ENCODE measurements at places on chromosomes 1 and 21.
A peak's percentile ranks its signal among the peaks of the same experiment; 100 is the strongest.

DNA sequence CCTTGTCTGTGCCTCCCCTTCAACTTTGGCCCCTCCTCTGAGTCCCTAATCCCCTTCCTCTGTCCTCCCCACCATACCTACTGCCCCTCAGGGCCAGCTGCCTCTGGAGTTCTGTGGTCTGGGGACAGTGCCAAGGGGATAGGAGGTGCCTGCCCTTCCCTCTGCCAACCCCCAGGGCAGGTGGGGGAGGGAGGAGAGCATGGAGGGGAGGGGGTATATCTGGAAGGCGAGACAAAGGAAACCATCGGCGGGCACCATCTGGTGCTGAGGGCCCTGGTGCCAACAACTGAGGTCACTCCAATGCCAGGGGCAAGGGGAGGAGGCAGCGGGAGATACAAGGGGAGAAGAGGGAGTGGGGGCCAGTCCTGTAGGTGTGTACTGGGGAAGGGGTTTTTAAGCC is 9.6 kb downstream of the RAB25 start:
- no peak for DNase-seq

GRCh38 chr1:3729594-3730542 is 22.4 kb upstream of the CCDC27 start:
- no peak for DNase-seq

GRCh38 chr1:15188130-15188524 is 34.6 kb downstream of the TMEM51 start:
- no peak for DNase-seq

DNA sequence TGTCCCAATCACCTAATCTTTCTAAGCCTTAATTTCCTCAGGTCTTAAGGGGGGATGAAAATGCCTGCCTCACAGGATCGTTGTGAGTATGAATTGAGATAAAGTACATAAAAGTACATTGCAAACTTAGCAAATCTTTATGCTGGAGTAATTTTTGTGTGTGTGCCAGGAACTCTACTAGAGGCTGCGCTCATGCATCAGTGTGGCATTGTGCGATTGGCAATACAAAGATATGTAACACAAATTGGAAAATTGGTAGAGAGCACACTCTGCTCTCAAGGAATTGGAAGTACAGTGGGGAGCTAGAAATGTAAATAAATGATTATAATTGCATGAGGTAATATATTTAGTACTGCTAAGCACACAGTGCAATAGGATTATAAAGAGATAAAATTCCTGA is 398.3 kb downstream of the DUSP10 start:
- DNase-seq: no peak

GRCh38 chr1:245278846-245279245 is 124.1 kb downstream of the KIF26B start:
- no peak for DNase-seq

DNA sequence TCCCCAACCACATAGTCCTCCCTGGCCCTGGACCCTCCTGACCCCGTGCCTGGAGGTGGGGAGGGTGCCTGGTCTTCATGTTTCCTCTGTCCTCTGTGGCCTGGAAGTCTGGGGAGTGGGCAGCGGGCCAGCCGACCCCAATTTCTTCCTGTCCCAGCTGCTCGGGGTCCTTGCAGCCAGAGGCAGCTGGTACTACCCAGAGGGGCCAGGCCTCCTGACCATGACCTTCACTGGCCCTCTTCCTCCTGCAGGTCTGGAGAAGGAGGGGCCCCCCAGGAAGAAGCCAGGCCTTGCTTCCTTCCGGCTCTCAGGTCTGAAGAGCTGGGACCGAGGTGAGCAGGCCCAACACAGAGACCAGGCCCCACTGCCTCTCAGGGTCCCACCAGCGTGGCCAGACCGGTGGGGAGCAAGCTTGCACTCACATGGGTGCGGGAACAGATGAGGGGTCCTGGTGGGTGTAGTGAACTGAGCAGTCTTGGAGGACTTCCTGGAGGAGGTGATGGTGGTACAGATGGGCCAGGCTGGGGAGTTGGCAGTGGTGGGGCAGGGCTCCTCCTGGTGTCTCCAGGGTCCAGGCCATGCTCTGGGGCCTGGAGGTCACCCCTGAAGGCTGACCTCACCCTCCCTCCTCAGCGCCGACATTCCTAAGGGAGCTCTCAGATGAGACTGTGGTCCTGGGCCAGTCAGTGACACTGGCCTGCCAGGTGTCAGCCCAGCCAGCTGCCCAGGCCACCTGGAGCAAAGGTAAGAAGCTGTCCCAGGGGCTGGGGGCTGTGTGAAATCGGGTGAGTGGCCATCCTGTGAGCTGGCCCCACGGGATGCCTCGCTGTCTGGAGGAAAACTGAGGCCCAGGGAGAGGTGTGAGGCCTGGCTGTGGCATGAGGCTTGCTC is 32.7 kb downstream of the TRIM11 start:
- no peak for DNase-seq

- no peak for DNase-seq
These were observed 75.9 kb downstream of the LRRC8C start for GRCh38 chr1:89708751-89709375.

- DNase-seq: peak; percentile 22
These were observed 4.1 kb downstream of the CRYZ start for GRCh38 chr1:74728736-74729135.

- DNase-seq: peak; percentile 71
These were observed 19.2 kb downstream of the SLC19A2 start for GRCh38 chr1:169466259-169467230.

DNA sequence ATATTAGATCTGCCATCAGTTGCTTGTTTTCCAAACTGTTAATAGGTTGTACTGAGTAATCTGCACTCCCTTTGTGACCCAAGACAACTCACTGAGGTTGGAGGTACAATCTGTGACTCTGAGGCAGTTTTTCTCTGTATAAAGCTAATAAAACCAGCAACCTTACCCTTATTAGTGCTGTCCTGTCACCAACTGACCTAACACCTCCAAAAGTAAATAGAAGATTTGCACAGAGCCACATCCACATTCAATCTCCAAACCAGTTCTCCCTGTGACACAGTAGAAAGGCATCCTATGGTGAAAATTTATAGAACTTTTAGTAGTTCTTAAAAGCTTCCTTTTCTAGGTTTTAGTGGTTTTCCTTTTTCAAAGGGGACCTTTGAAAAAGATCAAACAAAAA is 140.4 kb upstream of the ADGRL2 start:
- DNase-seq: peak; percentile 13

GRCh38 chr21:29078869-29079767 is 5.7 kb upstream of the CCT8 start:
- no peak for DNase-seq

DNA sequence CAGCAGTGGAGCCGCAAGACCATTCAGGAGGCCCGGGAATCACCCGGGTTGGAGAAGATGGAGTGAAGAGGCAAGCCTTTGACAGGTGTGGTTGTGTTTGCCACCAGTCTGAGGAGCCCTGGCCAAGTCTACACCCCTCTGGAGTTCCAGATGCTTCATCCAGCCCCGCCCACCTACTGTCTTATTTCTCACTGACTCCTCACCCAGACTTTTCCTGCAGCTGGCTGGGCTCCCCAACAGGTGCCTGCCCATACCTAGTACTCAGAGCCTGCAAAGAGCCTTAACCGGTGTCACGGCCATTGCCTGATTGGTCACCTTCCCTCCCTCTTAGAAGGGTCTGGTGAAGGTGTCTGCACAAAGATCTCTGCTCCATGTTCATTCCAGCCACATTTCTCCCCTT is 16.0 kb downstream of the SLC9A1 start:
- no peak for DNase-seq

- peak; percentile 95 for DNase-seq
These were observed 25.0 kb downstream of the RLF start for GRCh38 chr1:40185951-40186864.

DNA sequence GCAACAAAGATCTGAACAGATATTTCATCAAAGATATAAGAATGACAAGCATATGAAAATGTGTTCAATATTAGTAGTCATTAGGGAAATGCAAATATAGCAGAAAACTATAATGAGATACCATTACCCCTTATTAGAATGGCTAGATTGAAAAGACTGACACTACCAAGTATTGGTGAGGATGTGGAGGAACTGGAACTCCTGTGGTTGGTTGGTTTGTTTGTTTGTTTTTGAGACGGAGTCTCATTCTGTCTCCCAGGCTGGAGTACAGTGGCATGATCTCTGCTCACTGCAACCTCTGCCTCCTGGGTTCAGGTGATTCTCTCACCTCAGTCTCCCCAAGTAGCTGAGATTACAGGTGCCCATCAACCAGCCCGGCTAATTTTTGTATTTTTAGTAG is 18.9 kb upstream of the HMGN1 start:
- DNase-seq: no peak

DNA sequence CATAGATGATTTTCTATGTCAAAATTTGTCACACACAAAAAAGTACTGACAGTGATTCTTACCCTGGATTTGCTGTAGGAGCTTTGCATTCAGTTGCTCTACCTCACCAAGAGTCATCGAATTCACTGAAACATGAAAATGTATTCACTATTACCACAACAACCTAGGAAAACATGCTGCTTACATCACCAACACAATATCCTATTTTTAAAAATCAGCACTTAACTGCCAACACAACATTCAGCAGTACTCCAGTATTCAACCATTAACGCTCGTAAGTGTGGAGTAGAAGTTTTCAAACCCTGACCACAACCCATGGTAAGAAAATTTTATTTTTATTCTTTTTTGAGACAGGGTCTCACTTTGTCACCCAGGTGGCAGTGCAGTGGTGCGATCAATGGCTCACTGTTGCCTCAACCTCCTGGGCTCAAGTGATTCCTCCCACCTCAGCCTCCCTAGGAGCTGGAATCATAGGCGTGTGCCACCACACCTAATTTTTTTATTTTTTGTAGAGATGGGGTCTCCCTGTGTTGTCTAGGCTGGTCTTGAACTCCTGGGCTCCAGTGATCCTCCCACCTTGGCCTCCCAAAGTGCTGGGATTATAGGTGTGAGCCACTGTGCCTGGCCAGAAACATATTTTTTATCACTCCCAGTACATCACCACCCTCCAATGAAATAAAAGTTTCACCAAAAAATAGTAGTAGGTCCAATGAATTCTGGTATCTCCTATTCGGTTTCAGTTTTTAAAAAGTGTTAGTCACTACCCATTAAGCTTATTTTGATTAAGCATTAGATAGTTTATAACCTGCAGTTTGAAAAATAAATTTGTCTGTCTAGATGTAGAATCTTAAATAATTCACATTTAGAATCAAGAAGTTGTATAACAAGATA is 23.8 kb downstream of the C21orf91 start:
- DNase-seq: no peak

GRCh38 chr1:155218854-155219591 is 10.5 kb downstream of the MTX1 start:
- peak; percentile 82 for DNase-seq

GRCh38 chr1:4306559-4307467 is 347.6 kb upstream of the AJAP1 start:
- DNase-seq: no peak

- DNase-seq: peak; percentile 42
These were observed 1.5 kb downstream of the CACHD1 start for GRCh38 chr1:64471218-64472039.

DNA sequence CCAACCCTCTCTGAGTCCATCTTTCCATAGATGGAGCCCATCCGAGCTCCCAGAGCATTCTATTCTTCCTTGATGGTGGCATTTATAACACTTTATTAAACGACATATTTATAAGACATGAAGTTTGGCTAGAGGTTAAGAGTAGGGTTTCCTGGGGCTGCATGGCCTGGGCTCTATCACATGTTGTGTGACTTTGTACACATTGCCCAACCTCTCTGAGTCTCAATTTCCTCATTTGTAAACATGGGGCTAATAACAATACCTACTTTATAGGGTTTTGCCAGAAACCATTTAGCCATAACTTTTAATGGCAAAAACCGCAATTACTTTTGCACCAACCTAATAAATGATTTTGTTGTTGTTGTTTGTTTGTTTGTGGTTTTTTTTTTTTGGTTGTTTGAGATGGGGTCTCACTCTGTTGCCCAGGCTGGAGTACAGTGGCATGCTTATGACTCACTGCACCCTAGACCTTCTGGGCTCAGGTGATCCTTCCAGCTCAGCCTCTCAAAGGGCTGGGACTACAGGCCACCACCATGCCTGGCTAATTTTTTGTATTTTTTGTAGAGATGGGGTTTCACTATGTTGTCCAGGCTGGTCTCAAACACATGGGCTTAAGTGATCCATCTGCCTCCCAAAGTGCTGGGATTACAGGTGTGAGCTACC is 13.9 kb upstream of the ASAP3 start:
- DNase-seq: no peak

DNA sequence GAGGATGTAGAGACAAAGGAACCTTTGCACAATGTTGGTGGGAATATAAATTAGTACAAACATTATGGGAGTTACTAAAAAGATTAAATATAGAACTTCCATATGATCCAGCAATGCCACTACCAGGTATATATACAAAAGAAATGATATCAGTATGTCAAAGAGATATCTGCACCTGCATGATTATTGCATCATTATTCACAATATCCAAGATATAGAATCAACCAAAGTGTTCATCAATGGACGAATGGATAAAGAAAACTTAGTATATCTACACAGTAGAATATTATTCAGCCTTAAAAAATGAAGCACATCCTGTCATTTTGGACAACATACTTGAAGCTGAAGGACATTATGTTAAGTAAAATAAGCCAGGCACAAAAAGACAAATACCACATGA is 61.8 kb upstream of the USH2A start:
- DNase-seq: no peak

- no peak for DNase-seq
These were observed 8.4 kb downstream of the KCNJ10 start for GRCh38 chr1:160061369-160062229.

- DNase-seq: peak; percentile 84
These were observed 23.5 kb downstream of the ANGPTL1 start for GRCh38 chr1:178847396-178847849.

Measured in fibroblast of lung (primary cell).